ENCODE measurements at places on chromosomes 5 and 9.
A peak's percentile ranks its signal among the peaks of the same experiment; 100 is the strongest.

DNA sequence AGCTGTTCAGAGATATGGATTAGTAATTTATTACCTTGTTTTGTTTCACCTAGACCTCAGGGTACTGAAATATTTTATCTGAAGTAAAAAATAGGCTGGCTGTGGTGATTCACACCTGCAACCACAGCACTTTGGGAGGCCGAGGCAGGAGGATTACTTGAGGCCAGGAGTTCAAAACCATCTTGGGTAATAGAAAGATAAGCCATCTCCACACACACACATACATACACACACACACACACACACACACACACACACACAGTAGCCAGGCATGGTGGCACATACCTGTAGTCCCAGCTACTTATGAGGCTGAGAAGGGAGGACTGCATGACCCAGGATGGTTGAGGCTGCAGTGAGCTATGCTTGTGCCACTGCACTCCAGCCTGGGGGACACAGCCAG is 3.7 kb downstream of the ANXA2R start:
- DNase-seq, result peak; percentile 34

DNA sequence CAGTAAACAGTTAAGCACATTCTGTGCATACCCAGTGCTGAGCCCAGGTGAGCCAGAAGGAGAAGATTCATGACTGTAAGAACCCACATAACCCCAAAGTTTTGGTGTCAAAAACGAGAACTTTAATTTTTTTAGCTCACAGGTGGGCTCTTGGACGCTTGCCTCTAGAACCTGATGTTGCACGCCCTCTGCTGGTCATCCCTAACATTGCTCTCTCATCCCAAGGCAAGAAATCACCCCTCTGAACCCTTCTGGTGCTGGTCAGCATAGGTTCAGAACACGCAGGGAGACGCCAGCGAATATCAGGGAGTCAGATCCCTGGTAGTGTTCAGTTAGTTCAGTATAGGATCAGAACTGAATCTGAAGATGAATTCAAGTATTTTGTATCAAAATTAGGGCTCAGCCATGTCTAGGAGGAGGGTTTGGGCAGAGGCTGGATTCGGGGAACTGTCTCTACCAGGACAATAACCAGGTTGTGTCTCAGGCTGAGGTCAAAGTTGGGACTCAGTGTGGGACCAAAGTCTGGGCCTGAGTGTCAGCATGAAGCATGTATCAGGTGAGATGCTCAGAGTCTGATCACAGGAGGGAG is 4.1 kb upstream of the DNAJB5 start:
- DNase-seq, result peak; percentile 66

DNA sequence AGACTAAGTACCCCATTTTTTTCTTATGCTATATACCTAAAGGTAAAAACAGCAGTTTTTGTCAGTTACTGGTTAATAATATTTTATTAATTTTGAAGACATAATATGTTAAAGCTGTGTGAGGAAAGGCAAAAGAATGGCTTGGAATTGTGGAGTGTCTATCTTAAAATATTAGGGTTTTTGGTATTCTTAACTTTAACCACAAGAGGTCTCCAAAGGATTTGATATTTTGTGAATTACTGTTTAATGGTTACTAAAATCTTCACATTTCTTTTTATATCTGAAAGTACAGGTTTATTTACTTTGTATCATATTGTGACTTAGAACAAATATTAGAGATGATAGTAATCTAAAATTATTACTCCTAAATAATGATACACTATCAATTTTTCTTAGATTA is 32.0 kb upstream of the DHFR start:
- peak; percentile 33 for DNase-seq

DNA sequence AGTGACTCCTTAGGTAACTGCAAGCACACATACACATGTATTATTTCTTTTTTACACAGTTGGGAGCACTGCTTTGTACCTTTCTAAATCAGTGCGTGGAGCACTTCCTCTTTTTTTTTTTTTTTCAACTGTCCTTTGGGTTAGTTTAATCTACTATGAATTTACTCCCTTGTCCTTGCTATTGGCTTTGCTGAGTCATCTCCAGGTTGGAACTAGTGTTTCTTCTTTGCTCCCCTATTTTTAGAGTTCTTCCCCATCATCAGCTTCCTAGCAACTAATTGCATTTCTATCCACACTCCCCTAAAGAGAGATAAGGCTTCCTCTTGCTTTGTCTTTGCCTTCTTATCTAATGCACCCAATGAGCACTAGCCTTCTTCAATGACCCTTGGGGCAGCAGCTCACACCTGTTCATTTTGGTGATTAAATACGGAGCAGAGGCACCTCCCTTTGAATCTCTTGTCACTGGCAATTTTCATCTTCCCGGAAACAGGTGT is 24.3 kb downstream of the S100Z start:
- DNase-seq, result no peak
